ENCODE measurements at places on chromosomes 2 and 18.

GRCh38 chr2:205972113-205972512, 113.9 kb downstream of the INO80D start:
- DNase-seq, result no peak

- no peak for DNase-seq
These were observed 73.9 kb upstream of the UXS1 start for GRCh38 chr2:106267997-106268396.

- no peak for DNase-seq
These were observed 135.6 kb downstream of the RBMS1 start for GRCh38 chr2:160358046-160358445.

DNA sequence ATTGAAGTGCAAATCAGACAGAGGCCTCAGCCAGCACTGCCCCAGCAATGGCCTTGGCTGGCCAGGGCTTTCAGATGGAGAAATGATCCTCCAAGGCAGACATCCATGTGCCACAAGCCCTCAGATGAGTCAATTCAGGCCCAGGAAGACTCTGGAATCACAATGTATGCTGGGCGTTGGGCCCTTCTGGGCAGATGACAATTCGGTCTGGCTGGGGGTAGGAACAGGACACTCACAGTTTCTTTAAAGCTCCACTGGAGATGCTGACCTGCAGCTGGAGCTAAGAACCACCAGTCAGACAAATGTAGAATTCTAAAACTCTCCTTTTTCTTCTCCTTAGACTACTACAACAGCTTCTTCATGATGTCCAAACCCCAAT, 7.1 kb upstream of the CRYGC start:
- DNase-seq, result no peak
